ENCODE measurements at places on chromosomes 1 and 21.

GRCh38 chr1:75785320-75785982 lies 605 bp upstream of the RABGGTB start:
- DNase-seq: no peak

GRCh38 chr1:2644171-2644570 lies 11.4 kb upstream of the MMEL1 start:
- DNase-seq: no peak

DNA sequence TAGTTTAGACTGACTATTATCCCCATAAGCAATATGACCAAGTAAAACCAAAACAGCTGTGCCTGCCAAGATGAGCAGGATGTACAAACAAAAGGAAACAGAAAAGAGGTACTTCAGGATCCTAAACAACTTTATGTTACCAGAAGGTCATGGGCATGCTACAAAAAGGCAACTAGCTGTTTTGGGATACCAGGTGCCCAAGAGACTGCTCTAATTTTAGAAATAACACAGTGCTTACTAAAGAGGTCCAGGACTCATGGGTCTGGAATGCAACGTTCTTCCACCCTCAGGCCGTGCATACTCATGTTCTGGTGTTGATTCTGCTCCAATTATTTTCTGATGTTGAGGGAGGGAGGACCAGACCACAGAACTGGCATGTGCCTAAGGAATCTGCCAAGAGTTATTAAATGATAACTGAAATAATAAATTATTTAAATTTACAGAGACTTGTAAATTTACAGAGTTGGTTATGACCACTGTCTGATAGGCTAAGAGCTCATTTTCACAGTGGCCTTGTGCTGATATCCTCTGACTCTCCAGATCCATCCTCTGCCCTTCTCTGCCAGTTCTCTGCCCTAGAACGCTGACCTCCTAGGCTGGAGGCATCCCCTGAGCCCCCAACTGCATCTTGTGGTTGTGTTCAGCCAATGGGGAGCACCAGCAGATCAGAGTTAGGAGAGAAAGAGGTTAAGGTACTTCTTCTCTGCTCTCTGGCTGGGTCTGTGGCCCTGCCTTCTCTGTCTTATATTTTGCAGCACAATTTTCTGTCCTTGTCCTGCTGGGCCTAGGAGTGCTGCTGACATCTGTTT lies 37.7 kb upstream of the BCL10 start:
- DNase-seq: no peak

- no peak for DNase-seq
These were observed 31.5 kb downstream of the PHC2 start for GRCh38 chr1:33399375-33399774.

GRCh38 chr1:13714851-13715250 lies 14.9 kb downstream of the PRDM2 start:
- DNase-seq: no peak

DNA sequence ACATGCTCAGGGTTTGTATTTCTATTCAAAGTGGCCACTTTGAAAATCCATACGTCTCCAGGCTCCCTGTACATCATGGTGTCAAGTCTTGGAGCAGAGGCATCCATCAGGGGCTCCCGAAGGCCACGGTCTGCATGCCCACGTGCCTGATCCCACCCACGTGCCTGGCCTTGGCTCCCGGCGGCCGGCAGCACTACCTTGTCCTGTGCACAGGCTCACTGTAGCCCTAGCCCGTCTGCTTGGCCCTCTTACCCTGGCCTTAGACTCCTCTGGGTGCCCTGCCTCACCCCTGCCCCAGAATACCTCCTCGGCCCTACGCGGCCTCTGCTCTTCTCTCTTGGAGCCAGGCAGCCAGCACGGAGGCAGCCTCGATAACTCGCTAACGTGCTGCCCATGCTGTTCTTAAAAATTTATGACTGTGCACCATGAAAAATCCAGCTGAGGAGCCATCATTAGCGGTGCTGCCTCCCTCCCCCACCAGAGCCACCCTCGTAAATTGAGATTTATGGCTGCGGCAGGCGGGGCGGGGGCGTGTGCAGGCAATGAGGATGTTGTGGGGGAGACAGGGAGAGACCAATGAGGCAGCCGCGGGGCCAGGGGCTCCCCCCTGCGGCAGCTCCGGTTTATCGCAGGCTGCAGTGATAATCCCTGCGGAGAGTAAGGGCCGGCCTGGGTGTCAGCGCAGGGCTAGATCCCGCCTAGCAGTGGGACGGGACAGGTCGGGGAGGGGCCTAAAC lies 24.6 kb downstream of the DMAP1 start:
- DNase-seq: no peak

DNA sequence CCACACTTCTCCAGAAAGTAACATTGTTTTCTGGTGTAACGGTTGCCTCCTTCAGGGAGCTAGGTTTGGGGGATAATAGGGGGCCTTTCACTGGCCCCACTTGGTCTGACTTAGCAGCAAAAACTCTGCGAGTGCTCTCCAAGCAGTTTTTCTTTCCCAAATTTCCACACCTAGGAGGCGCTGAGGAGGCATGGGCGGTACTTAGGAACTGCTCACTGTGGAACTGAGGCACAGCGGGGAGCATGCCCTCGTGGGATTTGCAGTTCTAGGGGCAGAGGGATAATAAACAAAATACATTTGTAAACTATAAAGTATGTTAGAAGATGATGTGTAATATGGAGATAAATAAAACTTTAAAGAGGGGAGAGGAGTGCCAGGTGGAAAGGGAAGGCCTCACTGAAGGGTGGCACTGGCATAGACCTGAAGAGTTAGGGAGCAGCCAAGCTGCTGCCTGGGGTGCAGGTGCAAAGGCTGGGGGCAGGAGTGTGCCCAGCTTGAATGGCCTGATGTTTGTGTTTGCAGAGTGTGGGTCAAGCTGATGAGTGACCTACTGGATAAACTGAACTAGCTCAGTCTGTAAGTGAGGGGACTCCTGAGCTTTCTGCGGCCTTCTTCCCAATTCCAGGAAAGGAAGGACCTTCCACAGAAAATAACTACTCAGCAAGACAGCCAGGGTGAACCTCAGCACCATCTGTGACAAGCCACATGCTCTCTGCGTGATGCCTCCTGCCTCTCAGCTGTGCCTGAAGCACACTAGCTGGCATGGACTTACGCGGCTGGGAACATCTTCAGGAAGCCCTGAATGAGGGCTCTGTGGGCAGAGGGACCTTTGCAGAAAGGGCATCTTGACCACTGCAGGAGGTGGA lies 1.9 kb downstream of the EPHX1 start:
- DNase-seq: no peak

DNA sequence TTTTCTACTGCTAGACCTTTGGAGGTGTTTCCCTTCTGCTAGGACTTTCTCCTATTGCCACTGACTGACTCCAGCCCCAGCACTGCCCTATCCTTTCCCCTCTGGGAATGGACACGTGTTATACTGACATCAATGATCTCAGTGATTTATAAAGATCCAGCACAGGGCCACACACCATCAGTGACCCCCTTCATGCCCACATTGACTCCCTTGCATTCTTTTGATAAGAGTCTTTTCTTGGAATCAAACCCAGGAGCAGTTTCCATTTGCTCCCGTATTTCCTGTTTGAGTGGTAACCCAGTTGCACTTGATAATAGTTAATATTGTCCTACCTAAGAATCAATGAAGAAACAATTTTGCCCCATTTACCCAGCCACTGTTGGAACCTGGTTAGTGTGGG lies 501.0 kb upstream of the USP24 start:
- DNase-seq: no peak

- DNase-seq: peak; percentile 61
These were observed 11.1 kb downstream of the ADPRS start for GRCh38 chr1:36099681-36100341.

GRCh38 chr1:187409341-187409740 lies 580.6 kb downstream of the PLA2G4A start:
- no peak for DNase-seq

- no peak for DNase-seq
These were observed 220.9 kb upstream of the JUN start for GRCh38 chr1:59004755-59005154.

GRCh38 chr1:82722608-82723007 lies 921.9 kb downstream of the ADGRL2 start:
- DNase-seq: no peak

- peak; percentile 1 for DNase-seq
These were observed 1.5 kb downstream of the STUM start for GRCh38 chr1:226549937-226550671.

- DNase-seq: no peak
These were observed 43.8 kb downstream of the RBM11 start for GRCh38 chr21:14259747-14260146.

DNA sequence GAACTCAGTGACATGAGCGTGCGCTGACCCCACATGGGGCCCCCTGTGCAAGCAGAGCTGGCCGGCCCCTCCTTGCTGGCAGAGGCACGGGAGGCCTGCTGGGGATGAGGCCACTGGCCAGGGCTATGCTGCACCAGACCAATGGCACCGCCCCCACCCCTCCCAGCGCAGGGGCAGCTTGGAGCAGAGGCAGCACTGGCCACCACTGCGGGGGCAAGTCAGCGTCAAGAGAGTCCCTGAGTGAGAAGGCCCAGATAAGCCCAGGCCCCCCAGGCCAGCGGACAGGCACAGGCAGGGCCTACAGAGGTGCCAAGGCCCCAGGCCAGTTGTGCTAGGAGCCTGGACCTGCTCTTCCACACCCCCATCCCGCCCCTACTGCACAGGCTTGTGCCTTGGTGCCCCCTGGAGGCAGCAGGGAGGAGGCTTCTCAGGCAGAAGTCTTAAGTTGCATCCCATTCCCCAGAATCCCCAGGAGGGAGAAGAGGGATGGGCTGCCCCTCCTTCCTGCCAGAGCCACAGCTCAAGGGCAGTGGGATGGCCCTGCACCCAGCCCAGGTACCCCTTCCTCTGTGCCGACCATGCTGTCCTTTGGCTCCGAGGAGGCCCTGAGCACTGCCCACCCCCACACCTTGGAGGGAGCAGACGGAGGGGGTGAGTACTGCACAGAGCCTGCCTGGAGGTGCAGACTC lies 35.8 kb downstream of the EPHX1 start:
- DNase-seq: no peak

DNA sequence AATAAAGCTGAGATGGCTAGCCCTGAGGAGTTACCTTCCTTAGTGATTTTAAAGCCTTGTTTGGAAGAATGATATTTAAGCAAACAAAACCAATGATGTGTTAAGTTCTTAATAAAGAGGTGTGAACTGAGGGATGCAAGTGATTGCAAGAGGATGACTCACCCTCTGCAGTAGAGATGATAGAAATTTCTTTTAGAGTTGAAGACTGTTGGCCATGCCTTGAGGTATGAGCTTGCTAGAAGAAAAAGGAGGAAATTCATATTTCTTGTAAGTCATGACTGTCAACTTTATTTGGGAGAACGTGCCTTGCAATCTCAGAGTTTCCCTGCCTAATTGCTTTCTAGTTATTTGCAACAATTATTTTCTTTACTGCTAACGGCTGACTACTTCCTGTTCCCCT lies 94.7 kb downstream of the PLA2G4A start:
- no peak for DNase-seq

- DNase-seq: no peak
These were observed 132.1 kb downstream of the RHOU start for GRCh38 chr1:228867108-228867950.

DNA sequence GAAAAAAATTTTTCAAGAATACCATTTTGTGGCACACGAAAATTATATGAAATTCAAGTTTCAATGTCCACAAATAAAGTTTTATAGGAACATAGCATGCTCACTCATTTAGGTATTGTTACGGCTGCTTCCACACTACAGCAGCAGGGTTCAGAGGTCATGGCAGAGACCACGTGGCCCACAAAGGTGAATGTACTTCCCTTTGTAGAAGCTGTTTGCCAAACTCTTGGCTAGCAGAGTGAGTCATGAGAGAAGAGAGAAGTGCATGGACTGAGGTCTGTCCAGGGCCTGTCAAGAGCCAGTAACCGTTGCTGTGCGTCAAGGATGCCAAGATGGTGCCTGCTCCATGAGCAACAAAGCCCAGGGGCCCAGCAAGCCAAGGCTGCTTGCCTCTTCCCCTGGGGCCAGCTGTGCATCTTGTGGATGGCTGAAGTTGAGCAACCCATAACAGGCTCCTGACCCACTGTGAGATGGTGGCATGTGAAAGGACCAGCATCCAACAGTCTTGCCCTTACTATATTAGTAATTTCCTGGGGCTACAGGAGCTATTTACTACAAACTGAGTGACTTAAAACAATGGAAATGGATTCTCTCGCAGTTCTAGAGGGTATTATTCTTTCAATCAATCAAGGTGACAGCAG lies 64.8 kb upstream of the ATP5PO start:
- no peak for DNase-seq

GRCh38 chr1:102851616-102852015 lies 256.7 kb downstream of the COL11A1 start:
- DNase-seq: no peak

DNA sequence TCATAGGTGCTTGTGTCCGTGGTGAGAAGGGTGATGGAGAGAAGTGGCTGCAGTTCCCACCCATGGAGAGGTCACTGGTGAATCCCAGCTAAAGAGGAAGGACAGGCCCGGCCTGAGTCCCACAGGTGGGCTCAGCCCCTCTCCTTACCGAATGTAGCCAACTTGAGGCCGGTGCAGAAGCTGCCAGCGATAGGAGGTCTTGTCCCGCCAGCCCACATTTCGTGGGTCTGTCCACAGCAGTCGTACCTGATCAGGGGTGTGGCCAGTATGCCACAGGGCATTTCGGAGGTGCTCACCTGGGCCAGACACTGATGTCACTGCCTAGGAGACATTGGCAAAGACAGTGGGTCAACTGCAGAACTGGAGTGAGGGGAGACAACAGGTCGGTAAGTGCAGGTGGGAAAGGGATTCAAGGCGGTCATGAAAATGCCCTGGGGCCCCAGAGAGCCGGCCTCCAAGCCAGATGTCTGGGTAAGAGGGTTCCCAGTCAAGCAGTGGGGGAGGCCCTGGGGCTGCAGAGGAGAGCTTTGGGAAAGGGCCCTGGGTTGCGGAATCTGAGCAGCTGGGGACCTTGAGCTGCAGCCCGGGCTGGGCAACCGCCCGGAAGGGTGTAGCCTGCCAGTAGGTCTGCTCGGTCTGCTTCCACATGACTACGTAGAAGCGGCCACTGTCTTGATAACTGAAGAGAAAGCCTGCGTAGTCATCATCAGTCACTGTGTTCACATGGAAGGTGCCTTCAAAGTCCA lies 10.6 kb downstream of the THBS3 start:
- no peak for DNase-seq

DNA sequence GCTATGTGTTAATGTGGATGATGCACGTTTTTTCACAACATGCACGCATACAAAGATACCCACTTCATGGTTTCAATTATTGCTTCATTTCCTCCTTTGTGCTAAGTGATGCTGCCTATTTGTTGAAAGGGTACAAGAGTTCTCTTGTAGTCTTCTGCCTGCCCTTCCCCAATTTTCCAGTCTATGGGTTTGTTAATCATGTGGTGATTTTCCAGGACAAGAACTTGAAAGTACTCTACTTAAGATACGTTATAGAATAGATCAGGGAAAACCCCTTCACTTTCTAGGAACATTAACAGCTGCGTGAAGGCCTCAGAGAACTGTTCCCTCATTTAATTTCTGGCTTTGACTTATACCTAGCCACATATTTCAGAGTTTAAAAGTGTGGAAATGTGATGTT lies 52.1 kb upstream of the SLC44A3 start:
- DNase-seq: no peak

DNA sequence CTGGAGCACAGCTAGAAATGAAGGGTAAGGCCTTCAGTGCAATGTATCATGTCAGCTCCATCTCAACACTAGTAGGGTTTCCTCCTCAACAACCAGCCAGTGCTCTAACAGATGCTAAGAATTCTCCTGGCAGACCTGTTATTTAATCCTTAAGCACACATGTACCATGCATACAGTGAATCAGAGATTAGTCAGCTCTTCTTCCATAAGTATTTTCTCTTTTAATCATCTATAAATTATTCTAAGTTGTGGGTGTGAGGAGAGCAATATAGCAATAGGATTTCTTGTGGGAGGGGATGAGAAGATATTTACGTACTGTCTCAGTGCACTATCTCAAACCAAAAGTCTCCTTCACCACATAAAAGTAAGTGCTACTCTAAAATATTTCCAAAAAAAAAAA lies 95.3 kb downstream of the COP1 start:
- no peak for DNase-seq
